Ecto neural progenitor cell (in vitro differentiated cells): ENCODE measurements at places on chromosomes 1 and 21.

GRCh38 chr1:34057347-34058130, 107.5 kb downstream of the CSMD2 start:
- peak; percentile 52 for DNase-seq

DNA sequence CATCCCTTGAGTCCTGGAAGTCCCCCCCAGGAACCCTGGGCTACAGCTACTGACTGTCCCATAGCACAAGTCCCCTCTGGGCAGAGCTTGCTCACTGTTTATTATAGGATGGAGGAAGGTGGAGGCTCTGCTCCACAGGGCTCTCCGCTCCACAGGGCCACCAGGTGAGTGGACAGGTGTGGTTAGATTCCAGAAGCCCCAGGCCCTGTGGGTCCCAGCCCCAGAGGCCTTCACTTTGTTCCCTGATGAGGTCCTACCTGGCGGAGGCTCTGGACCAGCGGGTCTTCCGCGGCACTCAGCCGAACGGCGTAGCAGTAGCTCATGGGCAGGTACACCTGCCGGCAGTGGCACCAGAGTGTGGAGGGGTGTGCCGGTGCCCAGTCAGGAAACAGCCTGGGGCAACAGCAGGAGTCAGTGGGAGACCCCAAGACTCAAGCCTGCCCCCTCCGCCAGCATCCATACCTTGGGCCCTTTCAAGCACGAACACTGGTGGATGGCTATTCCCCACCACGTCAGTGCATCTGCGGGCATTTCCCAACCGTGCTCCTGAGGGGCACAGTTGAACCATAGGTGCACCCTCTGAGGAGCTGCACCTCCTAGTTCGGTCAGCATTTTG, 12.3 kb downstream of the LSS start:
- DNase-seq, result no peak

DNA sequence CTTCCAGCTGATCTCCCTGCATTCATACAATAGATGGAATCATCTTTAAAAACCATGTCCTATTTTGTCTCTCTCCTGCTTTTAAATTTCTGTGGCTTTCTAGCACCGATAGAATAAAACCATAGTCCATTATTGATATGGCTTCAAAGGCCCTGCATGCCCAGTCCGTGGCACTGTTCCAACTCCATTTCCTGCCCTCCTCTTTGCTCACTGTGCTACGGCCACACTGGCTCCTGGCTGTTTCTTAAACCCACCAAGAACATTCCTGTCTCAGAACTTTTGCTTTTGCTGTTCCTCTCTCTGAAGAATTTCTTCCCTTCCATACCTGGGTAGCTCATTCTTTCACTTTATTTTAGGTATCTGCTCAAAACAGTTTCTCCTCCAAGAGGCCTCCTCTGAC, 7.2 kb downstream of the SLAMF1 start:
- DNase-seq, result no peak

GRCh38 chr1:2595261-2595811, 8.8 kb downstream of the PRXL2B start:
- DNase-seq, result no peak

- no peak for DNase-seq
Measured at GRCh38 chr1:113416496-113416895, 26.2 kb downstream of the MAGI3 start.

DNA sequence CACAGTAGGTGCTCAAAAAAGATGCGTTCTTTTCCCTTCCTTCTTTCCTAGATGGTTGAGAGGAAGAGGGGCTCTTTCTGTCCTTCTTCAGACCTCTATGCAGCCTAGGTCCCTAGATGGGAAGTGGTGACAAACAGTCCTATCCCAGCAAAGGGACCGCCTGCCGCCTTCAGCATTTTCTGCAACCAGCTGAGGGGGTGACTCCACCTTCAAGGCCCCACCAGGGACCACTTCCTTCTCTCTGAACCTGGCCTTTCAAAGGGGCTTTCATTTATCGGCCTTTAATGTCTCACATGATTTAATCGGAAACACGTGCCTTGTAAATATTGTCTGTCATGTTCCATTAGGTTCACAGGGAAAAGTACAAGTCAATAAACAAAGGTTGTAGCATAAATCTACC, 32.6 kb downstream of the GLIS1 start:
- no peak for DNase-seq

- no peak for DNase-seq
Measured at GRCh38 chr1:173052681-173053196, 2.0 kb upstream of the TNFSF18 start.

DNA sequence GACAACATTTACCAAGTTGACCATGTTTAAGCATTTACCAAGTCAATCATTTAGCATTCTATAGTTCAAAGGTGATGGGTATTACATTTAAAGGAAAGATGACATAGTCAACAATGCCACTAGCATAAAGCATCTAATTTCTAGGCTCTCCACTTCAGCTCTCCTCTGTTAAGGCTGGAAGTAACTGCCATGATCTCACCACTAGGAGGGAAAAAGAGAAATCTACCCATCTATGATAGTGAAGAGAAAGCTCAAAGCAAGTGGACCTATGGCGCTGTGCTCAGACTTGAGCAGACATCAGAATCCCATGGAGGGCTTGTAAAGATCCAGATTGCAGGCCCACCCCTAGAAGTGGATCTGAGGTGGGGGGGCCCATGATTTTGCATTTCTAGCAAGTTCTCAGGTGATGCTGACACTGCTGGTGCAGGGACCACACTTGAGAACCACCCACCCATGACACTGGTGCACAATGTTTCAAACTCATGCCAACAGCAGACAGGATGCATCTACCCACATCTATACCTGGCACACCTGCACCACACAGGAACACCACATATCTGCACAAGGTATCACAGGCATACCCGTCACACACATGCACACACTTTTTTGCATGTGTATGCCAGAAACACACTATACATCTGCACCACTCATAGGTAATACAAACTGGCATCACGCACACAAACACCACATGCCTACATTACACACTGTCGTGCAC, 392.9 kb upstream of the RUNX1 start:
- no peak for DNase-seq

- DNase-seq, result no peak
Measured at GRCh38 chr1:21667348-21668231, 1.6 kb downstream of the RAP1GAP start.

DNA sequence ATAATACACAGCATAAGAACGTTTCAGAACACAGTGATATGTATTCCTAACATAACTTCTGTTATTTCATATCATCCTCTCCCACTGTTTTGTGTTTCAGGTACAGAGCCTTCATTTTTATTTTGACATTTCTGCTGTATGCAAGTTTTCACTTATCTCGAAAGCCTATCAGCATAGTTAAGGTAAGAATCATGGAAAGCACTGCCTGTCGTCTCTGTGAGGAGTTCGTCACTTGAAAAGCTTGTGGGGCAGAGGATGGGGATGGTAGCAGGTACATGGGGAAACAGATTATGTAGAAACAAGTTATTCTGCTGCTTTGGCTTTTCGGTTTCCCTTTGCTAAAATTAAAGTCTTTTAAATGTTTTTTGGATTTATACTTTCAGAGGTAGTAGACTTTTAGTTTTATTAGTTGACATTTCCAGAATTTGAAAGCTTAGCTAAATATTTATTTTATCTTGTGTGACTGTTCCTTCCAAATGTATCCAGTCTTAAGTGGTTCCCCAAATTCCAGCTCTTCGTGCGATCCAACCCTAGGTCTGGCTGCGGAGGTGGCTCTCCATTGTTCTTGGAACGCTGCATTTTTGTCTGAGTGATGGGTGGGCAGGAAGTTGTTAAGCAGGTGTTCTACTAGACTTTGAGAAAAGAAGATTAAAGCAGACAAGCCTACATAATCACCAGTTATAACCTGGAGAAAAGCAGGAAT, 12.2 kb downstream of the SLC37A1 start:
- no peak for DNase-seq

DNA sequence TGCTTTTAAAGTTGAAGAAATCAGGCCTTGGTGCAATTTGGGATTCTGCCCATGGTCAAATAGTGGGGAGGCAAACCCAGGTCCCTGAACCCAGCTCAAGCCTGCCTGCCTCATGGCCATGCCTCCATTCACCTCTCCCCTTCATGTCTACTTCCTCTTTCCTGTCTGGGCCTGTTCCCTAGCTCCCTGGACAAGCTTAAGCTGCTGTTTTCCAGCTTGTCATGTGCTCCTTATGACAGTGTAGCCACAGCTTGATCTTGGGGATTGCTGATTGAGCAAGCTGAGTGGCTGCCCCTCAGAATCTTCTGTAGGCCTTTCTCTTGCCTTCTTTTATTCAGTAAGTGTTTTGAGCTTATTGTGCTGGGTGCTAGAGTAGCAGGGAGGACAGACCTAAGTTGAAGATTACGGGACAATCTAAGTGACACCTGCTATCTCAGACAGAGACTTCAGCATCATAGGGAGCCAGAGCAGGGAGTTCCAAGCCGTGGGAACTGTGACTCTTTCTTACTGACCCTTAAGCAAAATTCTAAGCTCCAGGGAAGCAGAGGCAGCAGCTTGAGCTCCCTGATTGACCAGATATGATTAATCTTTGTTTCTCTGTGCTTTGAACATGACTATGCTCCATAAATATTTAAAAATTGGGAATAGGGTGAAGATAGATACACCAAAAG, 520 bp upstream of the MR1 start:
- DNase-seq, result no peak

DNA sequence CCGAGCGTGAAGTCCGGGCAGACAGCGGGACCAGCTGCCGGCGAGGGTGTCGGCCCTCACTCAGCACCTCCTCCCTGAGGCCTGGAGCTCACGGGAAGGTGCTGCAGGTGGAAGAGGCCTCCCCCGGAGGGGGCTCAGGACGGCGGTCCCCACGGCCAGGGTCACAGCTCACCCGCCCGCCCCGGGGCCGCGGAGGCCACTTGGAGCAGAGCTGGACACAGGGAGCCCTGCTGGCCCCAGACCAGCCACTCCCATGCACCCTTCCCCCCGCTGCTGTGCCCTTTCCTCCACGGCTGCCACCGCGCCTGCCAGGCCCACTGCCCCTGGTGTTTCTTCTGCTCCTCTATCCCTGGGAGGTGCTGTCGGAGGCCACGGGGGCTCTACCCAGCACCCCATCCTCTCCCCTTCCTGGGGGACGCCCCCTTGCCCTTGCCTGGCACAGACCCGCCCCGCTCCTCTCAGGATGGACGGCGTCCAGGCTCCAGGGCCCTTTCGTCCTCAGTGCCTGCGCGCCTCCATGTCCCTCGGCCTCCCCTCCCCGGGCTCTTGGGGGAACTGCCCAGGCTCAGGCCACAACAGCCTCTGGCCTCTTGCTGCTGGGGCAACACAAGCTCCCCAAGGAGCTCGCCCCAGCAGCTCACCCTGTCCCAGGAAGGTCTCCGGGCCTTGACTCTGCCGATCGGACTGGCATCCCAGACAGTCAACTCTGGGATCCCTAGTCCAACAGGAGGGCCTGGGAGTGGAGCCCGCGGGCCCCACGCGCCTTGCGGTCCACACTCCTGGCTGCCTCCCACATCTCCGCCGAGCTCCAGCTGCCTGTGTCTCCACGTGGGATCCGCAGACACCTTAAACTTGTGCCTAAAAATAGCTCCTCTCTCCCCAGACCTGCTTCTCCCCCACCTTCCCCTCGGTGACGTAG, 4.1 kb downstream of the TMEM240 start:
- DNase-seq, result no peak

DNA sequence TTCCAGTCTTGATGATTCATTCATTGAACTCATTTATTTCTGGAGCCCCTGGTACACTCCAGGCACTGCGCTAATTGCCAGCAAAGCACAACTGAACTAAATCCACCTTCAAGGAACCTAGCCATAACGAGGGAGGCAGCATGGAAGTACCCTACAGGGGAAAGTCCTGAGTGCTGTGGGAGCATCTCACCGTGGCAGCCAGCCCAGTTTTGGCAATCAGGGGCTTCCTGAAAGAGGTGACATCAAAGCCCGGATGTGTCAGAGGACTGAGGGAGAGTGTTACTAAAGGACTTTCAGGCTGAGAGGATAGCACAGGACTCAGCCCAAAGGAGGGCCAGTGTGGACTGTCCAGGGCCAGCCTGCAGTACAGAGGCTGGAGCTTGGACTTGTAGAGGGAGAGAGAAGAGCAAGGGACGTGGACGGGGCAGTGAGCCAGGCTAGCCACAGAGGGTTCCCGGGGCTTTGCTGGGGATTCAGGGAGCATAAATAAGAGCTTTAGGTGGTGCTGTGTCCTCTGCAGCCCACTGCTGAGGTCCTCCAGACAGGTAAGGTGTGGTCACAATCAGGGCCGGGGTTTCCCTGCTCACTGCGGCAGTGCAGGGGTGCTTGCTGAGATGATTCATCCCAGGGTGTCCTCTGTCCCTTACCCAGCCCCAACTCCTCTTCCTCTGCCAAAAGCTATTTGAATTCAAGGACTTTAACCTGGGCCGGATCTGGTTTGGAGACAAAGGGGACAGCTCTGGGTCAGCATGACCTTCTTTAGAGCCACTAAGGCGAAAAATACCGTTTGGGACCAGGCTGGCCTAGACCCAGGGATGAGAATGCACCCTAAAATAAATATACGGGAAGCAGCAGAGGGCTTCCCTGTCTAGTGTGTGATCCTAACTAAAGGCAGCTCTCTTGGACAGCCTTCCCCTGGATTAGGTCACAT, 128.3 kb downstream of the EDEM3 start:
- DNase-seq, result no peak

DNA sequence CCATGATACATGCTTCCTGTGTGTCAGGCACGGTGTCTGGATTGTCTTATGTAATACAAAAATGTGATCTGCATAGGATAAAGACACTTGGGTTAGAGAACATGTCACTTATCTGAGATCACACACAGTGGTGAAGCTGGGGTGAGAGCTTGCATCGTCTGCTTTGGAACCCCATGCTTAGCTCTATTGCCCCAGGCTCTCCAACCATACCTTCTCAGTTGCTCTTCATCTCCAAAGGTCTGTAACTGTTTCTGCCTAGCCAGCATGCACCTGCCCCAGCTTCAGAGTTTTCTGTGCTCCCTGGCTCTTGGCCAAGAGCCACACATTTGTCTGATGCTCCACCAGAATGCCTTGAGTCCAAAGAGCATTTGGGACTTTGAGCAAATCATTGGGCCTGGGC, 93.9 kb upstream of the COG2 start:
- DNase-seq, result no peak

DNA sequence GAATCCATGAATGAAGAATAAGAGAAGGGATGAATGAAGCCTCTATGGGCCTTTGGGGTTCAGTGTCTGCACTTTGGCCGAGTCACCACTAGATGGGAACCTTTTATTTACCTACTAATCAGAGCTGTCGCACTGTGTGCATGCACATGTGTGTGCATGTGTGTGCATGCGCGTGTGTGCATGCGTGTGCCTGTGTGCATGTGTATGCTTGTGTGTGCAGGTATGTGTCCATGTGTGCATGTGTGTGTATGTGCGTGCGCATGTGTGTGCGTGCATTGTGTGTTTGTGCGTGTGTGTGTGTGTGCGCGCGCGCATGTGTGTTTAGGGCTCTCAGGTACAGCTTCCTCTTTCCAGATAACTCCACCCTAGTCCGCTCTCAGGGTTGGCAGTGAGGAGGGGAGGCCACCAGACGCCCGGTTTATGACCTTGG, 20.4 kb upstream of the UBXN10 start:
- DNase-seq, result no peak

- no peak for DNase-seq
Measured at GRCh38 chr1:22290157-22290556, 147.3 kb upstream of the WNT4 start.

GRCh38 chr1:101217148-101217547, 19.7 kb upstream of the S1PR1 start:
- no peak for DNase-seq

- no peak for DNase-seq
Measured at GRCh38 chr1:185420588-185421081, 103.6 kb upstream of the IVNS1ABP start.
